Upper lobe of left lung (tissue), 6 donors: ENCODE measurements at places on chromosomes 11 and 22. TPM values are rescaled to one million over a fixed set of nuclear protein-coding genes. Genes with fewer than 3 reads are reported as not detected.

- no peak for DNase-seq
Measured at GRCh38 chr11:119734788-119735187, 5.8 kb upstream of the NECTIN1 start.

DNA sequence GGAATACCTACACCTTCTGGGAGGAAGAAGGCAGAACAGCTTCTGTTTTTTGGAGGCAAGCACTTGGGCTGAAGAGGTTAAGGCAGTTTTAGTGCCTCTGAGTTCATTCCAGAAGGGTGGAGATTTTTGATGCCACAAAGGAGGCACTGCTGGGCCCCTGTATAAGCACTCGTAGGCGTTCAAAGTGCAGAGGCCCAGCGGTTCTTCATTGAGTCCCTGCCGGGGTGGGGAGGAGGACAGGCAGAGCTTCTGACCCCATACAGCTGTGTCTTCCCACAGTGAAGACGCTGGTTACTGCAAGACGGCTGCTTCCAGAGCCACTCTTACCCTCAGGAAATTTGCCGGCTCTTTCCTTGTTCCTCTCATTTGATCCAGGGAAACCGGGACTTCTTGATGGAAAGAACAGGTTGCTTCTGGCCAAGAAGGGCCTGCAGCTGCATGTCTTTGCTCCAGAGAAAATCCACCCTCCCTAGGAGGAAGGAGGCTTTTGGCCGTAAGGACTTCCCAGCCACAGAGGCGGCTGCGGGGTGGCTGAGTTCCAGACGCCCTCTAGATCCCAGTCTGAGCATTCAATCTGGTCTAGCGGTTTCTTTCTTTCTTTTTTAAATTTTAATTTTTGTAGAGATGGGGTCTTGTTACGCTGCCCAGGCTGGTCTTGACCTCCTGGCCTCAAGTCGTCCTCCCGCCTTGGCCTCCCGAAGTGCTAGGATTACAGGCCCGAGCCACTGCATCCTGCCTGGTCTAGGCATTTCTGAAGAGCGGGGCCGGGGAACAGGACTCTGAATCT is 9.4 kb downstream of the ADAMTS15 start:
- DNase-seq = no peak

- no peak for DNase-seq
Measured at GRCh38 chr11:95503047-95503446, 272.0 kb upstream of the SESN3 start.

The ALDH3B2 gene
- total RNA-seq = 6.4 TPM

- DNase-seq = no peak
Measured at GRCh38 chr11:42043312-42043711, 583.9 kb upstream of the LRRC4C start.
